Mesothelial cell of epicardium (in vitro differentiated cells): ENCODE measurements at places on chromosomes 6 and 20.

DNA sequence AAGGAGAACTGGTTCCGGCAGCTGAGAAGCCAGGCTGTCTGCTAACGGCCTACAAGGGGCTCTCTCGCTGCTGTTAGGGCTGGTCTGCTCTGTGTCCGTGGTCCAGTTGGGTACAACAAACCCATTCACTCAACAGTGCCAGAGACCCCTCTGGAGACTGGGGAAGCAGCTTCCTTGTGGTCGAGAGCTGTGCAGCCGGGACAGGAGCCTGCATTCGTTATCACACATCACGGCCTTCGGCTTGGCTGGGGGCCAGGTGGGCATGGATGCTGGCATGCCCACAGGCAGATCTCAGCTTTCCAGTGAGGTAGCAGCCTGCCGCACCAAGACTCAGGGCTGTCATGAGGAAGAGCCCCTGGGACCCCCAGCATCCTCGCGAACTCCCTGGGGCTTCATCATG, 124.7 kb downstream of the PREX1 start:
- H3K4me1 ChIP-seq = peaks cover 17% of the 10 kb centered on the region
- no peak overlapping the region for H3K27ac ChIP-seq
- no peak overlapping the region for H3K4me3 ChIP-seq

DNA sequence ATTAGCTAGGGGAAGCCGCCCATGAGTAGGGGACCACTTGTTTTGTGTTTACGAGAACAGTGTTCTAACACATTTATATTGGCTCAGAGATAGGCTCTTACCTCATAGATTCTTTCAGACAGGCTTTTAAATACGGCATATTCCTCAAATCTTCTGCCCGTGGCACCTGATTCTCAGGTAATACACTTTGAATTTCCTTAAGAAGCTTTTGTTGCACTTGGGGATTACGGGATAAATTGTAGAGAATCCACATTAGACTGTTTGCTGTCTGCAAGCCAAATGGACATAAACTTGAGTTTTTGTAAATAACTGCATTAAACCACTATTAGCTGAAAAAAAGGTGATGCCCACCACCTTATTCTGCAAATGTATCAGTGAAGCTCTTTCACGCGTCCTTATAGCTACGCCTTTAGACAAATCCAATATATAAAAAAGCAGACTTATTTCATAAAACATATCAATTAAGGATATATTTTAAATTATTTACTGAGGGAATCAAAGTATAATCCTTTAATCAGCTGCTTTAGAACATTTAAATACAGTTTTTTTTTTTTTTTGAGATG, 14.8 kb downstream of the CYP24A1 start:
- DNase-seq = no peak
- H3K27ac ChIP-seq = no peak overlapping the region
- no peaks in the 10 kb centered on the region for H3K4me1 ChIP-seq
- no peak overlapping the region for H3K4me3 ChIP-seq

DNA sequence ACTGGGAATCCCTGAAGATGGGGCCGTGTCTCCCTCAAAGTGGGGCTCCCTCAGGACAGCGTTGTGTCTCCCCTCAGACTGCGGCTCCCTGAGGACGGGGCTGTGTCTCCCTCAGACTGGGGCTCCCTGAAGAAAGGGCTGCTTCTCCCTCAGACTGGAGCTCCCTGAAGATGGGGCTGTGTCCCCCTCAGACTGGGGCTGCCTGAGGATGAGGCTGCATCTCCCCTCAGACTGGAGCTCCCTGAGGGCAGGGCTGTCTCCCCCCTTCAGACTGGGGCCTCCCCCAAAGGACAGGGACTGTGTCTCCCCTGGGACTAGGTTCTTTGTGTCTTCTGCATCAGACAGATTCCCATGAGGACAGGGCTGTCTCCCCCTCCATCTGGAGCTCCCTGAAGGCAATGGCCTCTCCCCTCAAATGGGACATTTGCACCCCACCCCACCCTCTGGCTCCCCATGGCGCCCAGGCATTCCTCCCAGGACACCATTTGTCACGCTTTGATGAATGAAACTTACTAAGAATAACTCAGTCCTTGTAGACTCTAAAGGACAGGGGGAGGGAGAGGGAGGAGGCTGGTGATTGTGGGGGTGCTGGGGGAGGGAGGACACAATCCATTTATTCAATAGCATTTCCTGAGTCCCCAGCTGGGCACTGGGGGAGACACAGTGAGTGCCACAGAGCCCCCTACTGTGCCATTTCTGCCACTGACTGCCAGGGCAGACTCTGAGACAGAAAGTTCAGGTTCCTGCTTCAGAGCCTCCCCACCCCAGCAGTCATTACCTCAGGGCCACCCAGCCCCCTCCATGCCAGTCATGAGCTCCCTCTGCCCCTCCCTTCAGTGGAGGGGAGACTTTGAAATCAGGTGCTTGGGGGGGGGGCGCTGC, 122.4 kb downstream of the MRPL14 start:
- no peak for DNase-seq
- H3K4me1 ChIP-seq = peaks cover 27% of the 10 kb centered on the region
- no peak overlapping the region for H3K27ac ChIP-seq
- no peaks in the 10 kb centered on the region for H3K36me3 ChIP-seq
- peaks cover 18% of the 10 kb centered on the region for H3K27me3 ChIP-seq
- H3K4me3 ChIP-seq = no peak overlapping the region

DNA sequence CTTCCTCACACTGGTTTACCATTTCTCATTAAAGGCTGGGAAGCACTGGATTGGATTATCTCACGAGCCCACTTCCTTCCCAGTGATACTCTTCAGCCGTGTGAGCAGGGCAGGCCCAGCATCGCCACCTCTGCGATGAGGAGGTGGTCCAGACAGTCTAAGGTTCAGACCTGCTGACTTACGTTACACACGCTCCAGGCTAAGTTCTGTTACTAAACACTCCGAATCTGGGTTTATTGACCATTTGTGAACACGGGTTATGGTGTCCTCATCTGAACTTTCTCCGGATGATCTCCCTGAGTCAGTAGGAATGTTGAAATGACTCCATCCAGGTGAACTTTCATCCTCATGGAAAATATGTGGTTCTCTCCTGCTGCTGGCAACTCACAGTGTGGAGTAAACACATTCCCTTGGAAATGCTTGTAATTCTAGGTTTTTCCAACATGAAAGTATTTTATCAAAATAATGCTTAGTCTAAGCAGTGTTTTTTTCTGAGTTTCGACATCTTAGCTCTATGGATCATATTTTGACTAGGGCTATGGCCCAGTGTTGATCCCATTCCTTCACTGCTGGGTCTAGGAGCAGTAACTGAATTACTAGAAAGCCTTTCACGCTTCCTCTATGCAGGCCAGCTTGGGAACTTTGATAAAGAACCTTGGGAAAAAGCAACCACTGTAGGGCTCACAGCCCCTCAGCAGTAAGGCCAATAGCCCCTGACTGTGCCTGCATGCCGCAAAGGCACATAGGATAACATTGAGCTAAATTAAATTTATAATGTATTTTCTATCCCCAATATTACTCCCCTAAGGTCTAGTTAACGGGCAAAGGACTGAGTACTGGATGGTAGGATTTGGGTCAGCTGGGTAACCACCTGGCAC, 37.7 kb upstream of the PXDC1 start:
- H3K27ac ChIP-seq = no peak overlapping the region
- no peaks in the 10 kb centered on the region for H3K36me3 ChIP-seq
- no peaks in the 10 kb centered on the region for H3K27me3 ChIP-seq
- no peak for DNase-seq

- peaks cover 2% of the 10 kb centered on the region for H3K36me3 ChIP-seq
- no peak overlapping the region for H3K27ac ChIP-seq
- no peak overlapping the region for H3K4me3 ChIP-seq
- H3K4me1 ChIP-seq = peaks cover 32% of the 10 kb centered on the region
These were observed 58.6 kb downstream of the NUDT3 start for GRCh38 chr6:34333858-34334257.

GRCh38 chr6:133757335-133757734, 131.6 kb upstream of the TCF21 start:
- H3K4me1 ChIP-seq = peaks cover 40% of the 10 kb centered on the region
- H3K4me3 ChIP-seq = no peak overlapping the region
- DNase-seq = no peak
- H3K36me3 ChIP-seq = no peaks in the 10 kb centered on the region
- H3K27me3 ChIP-seq = no peaks in the 10 kb centered on the region
